ENCODE measurements at places on chromosomes 12 and 14.

DNA sequence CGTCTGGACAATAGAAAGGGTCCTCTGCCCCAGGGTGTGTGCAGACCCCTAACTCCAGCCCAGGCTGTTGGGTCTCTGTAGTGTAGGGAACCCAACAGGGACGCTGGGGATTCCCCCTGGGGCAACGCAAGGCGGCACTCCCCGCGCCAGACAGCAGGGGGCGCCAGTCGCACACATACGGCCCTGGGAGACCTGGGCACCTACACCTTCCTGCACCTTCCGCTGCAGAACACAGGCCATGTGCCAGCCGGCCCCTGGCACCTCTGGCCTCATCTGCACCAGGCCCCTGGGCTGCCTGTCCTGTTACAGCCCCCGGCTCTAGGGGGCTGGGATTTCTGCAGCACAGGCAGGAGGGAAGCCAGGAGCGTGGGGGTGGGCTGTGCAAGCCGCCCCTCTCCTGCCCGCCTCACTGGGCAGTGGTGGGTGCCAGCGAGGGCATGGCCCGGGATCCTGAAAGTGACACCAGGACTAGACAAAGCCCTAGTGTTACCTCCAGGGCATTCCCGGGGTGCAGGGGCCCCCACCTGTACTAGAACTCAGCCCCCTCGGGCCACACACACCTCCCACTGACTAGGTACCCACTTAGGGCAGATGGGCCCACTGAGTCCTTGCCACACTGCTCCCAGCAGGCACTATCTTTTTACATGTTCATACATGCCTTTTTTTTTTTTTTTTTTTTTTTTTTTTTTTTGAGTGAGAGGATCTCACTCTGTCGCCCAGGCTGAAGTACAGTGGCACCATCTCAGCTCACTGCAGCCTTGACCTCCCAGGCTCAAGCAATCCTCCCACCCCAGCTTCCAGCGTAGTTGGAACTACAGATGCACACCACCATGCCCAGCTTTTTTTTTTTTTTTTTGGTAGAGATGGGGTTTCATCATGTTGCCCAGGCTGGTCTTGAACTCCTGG lies 37.5 kb downstream of the CCNK start:
- DNase-seq = peak; percentile 84

- no peak for DNase-seq
These were observed 140.2 kb downstream of the MED13L start for GRCh38 chr12:116137318-116137717.

- no peak for DNase-seq
These were observed 3.3 kb upstream of the INF2 start for GRCh38 chr14:104685998-104686610.

GRCh38 chr12:106274575-106275121 lies 26.8 kb upstream of the CKAP4 start:
- DNase-seq = no peak

GRCh38 chr12:115371711-115372110 lies 687.7 kb upstream of the TBX3 start:
- no peak for DNase-seq

DNA sequence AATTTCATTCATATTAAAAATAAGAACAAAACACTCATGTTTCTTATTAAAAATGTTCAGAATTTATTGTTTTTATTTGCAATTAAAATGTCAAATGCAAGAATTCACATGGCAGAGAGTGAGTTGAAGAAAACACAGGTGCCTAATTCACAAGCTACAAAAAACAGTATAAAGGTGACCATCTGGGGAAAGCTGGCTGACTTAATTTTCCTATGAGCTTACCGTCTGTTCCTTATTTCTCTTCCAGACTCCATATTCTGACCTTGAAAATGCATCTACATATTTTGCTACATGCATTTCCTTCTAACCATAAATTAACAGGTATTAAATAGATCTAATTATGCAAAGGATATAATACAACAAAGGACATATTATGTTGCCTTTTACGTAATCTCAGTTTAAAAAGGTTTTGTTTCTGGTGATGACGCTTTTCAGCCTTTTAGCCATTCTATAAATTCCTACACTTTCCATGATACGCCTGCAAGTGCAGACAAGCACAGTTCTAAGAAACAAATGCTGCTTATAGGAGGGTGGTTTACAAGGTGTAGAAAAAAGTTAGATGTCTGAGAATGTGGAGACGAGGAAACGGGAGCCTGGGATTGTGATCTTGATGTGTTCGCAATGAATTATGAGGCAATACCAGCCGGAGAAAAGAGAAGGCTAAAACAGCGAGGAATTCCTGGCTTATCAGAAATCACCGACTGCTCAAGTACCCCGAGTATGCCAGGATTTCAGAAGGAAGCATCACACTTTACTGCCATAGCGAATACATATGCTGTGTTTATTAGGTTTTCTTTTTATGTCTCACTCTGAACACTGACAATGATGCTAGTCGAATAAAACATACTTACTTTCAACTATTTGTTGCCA lies 24.6 kb downstream of the LIN7A start:
- no peak for DNase-seq

DNA sequence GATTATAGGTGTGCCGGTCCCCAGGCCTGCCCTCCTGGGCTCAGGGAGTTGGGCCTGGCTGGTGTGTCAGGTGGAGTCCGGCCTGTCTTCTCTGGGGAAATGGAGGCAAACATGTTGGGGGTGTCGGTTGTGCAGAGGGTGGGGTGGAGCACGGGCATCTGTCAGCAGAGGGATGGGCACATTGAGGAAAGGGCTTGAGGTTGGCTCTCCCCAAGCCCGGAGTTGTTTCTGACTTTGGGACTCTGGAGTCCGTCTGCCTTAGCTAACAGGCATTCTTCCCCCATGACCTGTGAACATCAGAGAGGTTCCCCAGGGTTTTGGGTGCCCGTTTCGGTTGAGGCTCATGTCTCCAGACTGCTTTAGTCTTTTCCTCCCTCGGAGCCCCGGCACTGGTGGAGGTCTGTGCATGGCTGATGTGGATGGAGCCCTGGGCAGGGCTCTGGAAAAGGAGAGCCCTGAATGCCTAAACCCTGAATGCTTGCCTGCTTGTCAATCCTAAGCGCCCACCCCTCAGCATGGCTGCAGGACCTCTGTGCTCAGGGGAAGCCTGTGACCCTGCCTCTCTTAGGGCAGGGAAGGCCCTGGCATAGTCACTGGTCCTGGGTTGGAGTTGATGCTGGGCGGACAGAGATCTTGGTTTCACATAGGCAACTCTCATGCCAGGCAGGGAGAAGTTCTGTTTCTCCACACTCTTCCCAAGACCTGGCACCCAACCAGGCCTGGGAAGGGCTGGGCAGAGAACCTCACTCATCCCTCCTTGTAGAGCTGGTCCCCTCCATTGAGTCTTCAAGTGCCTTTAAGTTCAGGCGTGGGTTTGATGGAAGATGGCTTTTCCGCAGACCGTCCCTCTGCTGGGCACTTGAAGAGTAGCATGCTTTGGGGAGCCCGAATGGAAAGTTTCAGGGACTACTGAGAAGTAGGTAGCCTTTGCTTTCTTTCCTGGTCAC lies 12.9 kb downstream of the NYNRIN start:
- no peak for DNase-seq

DNA sequence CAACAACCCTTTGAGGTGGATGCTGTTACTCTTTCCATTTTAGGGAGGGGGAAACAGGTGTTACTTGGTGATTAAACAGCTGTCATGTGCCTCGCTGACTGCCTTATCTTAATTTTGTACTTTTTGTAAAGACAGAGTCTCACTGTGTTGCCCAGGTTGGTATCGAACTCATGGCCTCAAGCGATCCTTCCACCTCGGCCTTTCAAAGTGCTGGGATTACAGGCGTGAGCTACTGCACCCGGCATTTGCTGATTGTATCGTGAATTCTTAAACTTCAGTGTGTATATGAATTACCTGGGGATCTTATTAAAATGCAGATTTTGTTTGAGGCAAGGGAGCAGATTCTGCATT lies 659 bp downstream of the PSMD9 start:
- DNase-seq = no peak

- DNase-seq = no peak
These were observed 1715.0 kb upstream of the FLRT2 start for GRCh38 chr14:83814896-83815295.

GRCh38 chr14:69263364-69263763 lies 3.4 kb downstream of the GALNT16 start:
- DNase-seq = no peak

DNA sequence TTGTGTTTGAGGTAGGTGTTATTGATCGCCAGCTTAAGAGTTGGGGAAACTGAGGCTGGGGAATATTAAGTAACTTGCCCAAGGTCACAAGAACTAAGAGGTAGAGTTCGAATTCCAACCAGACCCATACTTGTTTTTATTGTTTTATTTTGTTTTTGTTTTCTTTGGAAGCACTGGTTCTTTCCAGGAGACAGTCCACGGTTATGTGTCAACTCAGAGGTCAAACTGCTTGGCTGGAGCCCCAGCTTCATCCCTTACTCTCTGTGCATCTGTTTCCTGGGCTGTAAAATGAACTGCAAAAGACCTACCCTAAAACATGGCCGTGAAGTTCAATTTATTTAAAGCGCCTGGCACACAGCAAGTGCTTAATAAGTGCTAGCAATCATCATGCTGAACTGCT lies 74.4 kb upstream of the MAP1LC3B2 start:
- DNase-seq = no peak

DNA sequence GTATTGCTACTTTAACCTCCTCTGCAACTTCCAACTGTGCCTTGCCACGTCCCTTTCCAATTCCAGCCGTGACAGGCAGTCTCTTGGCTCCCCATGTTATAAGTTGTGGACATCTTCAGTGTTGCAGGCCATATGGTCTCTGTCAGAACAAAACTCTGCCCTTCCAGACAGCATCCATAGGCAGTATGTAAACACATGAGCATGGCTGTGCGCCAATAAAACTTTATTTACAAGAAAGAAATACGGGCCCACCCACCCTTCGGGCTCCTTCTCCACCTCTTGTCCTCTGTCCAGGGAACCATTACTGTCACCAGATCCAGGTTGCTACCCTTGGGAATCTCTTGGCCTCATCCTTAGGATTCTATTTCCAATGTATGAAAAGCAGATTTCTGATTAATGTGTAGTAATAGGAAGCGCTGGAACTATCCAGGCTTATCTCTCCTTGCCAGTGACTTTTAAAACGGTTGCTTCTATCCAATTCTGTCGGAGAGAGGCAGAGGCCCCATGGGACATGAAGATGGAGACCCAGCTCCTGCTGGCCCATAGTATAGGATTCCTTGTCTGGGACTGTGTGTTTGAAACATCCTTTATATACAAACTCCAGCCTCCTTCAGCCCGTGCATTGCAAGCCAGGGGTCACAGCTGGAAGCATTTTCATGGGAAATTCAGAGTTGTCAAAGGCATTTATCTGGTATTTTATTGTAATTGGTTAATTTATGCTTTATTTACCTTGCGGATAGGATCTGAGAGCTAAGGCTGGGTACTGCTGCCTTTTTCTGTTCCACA lies 114.4 kb downstream of the ZNF664 start:
- DNase-seq = no peak

DNA sequence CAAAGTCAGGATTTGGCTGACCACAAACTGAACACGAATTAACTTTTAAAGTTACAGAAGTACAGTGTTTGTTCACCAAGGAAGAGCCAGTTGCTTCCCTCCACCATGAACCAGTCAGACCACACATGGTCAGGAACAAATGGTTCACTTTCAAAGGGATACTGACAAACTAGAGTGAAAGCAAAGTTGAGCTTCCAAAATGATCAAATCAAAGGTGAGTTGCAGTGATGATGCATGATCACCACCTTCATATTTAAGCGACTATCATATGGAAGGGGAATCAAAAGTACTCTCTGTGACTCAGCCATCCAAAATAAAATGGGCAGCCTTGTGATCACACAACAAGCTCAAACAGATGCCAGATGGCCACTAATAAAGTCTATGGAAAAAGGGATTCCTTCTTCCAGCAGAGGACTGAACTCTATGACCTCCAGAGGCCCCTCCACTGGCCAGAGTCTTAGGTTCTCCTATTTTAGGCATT lies 13.1 kb downstream of the NT5DC3 start:
- no peak for DNase-seq

DNA sequence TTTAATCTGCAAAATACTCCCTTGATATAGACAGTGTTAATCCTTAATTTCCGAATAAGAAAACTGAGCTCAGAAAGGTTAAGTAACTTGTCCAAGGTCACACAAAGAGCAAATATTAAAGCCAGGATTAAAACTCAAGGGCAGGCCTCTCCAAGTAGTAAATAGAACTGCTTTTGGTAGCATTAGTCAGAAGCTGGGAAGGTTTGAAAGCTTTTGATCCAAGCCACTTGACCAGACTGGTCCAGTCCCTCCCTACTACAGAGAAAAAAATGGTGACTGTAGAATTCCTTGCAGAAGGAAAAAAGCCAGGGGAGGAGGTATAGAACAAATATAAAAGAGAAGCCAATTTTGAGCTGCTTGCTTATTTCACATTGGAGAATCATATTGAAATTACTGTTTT lies 111.5 kb downstream of the NT5DC3 start:
- DNase-seq = no peak

GRCh38 chr14:57378661-57379060 lies 11.7 kb upstream of the NAA30 start:
- no peak for DNase-seq

DNA sequence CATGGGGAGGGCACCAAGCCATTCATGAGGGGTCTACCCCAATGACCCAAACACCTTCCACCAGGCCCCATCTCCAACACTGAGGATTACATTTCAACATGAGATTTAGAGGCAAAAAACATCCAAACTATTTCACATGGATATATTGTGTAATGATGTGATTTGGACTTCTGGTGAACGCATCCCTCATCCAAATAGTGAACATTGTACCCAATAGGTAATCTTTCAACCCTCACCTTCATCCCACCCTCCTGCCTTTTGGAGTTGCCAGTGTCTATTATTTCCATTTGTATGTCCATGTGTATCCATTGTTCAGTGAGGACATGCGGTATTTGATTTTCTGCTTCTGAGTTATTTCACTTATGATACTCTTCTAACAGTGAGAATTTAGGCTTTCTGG lies 16.1 kb upstream of the GAS2L3 start:
- no peak for DNase-seq

- no peak for DNase-seq
These were observed 12.1 kb downstream of the ETV6 start for GRCh38 chr12:11661491-11662089.

GRCh38 chr12:31887109-31887811 lies 72.0 kb upstream of the RESF1 start:
- no peak for DNase-seq

GRCh38 chr12:104055686-104056388 lies 5.8 kb upstream of the GLT8D2 start:
- no peak for DNase-seq

DNA sequence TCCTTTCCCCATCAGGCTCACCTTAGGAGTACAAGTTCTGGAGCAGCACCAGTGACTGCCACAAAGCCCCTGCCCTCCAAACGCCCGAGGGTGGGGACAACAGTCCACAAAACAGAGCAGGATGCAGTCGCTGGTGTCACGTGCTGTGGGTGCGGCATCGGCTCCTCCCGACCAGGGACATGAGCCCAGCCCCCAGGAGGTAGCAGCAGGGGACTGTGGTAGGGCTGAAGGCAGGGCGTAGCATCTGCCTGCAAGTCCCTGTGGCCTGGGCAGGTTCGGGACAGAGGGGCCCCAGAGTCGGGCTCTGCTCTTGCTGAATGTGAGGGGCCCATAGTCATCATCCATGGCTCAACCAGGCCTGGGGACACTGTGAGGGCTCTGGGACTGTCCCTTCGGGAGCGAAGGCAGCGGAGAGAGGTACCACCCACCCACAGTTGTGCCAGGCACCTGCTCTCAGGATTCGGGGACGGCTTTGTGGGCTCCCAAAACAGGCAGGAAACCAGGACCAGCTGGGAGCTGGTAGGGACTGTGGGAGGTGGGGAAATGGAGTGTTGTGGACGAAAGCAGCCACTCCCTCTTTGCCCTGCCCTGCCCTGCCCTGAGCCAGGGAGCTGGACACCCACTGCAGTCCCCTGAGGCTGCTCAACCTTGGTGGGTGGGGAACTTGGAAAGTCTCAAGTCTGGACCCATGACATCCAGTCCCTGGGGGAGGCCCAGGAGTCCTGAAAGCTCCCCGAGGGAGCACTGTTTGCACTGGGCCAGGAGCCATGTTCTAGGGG lies 30.7 kb downstream of the FBRSL1 start:
- DNase-seq = no peak

Data from stimulated activated naive CD8-positive, alpha-beta T cell treated with anti-CD3 and anti-CD28 coated beads, Interleukin-15, amount 100 ng/mL, for 72 hours (primary cell).